Activated CD4-positive, alpha-beta T cell treated with anti-CD3 and anti-CD28 coated beads, Interleukin-2, amount 50 U/mL, for 16 hours (primary cell): ENCODE measurements at places on chromosomes 6 and 20.

DNA sequence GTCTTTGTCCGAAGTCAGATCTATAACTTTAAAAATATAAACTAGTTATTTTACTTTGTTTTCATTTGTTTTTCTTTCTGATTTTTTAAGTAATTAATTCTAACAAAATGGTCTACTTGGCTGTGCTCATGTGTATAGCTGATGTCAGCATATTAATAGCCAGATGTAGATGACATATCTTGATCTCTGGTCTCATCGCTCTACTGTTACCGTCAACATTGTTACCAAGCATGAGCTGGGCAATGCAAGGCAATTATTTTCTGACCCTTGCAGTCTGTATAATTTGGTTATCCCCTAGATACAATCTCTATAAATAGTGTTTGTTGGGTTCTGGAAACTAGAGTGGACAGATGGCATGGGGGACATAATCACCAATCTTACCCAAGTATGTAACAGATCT is 151.6 kb upstream of the PTPRK start:
- DNase-seq, result no peak

DNA sequence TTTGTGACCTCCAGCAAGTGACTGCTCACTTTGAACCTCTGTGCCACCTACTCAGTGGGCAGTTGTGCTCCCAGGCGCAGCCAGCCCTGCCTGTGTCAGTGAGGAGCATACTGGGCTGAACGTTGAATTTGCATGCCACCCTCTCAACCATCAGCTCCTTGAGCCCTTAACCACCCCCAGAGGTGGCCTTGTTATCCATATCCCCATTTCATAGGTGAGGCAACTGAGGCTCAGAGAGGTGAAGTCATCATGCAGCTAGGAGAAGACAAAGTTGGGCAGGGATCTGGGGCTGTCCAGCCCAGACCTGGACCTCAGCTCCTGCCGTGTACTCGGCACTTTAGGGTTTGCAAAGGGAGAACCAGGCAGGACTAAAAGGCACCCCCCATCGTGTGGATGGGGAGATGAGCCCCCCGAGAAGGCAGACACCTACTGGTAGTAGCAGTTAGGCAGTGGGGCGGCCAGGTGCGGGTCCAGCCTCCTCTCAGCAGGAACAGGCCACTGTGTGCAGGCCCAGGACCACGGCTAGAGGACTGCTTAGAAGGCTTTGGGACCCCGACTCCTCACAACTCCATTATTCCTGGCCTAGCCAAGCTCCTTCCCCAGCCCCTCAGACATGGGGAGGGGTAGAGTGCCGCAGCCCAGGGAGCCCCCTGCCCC is 100.8 kb upstream of the MYL9 start:
- no peak for DNase-seq

- DNase-seq, result no peak
Measured at GRCh38 chr6:72476051-72476450, 145.8 kb upstream of the KCNQ5 start.

DNA sequence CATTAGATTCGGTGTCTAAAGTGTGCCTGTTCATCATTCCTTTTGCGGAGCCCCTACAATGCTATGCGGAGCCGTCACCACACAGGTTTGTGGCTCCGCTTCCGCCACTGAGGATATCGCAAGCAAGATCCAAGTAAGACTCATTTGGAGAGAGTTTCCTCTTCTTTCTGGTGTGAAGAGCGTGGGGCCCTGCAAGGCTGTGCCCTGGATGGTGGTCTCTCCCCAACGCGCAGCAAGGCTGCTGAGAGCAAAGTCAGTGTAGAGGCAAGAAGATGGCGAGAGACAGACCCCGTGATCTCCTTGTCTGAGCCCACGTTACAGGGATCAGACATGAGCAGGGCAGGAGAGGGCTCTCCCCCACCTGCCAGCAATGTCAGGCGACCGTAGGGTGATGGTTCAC is 96.3 kb upstream of the AFDN start:
- DNase-seq, result no peak

DNA sequence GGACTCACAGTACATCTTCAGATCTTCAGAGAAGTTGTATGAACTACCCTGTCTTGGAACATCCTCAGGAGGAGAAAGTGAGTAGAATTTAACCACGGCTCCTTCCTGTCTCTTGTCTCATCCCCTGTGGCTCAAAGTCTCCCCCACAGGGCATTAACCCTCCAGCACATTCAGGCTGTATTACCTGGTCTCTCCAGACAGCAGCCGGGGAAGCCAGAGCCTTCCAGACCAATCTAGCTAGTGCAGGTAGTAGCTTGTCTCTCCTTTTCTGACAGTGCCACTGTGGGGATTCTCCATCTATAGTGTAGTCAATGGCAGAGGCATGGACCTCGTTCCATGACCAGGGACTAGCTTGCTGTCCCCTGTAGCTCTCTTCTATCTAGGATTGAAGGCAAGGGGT is 16.9 kb upstream of the ELMO2 start:
- no peak for DNase-seq

DNA sequence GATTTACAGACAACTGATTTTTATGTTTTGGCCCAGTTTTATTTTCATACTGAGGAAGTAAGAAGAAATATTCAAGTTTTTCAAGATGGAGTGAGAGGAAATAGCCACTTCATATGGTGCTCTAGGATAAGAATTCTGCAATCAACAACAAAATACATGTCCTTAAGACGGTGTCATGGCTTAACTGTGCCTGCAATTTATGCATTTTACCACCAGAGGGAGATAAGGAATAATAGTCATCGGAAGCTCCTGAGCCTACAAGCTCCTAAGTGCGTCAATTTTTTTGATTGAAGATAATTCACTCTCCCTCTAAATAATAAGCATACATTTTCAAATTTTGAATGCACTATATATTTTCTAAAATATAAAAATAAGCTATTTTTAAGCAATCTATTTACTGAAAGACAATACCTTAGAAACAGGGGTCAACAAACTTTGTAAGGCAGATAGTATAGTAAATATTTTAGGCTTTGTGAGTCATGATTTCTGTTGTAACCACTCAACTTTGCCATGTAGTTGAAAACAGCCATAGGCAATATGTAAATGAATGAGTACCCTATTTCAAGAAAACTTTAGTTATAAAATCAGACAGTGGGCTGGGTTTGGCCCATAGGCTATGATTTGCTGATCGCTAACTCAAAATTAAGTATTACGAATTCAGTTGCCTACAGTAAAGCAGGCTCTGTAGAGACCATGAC is 230.9 kb upstream of the DTNBP1 start:
- DNase-seq, result peak; percentile 49

DNA sequence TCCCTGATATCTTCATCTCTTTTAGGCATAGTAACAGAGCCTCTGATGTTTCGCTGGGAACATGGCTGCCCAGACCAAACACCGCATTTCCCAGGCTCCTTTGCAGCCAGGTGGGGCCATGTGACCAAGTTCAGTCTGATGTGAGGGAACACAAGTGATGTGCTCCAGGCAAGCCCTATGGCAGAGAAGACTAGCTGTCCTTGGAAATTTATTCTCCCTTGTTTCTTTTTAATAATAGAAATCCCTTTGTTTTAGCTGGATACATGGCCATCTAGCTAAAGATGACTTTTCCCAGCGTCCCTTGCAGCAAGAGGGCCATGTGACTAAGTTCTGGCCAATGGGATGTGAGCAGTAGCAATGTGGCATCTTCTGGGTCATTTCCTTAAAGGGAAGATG is 30.8 kb downstream of the SLC2A10 start:
- no peak for DNase-seq

DNA sequence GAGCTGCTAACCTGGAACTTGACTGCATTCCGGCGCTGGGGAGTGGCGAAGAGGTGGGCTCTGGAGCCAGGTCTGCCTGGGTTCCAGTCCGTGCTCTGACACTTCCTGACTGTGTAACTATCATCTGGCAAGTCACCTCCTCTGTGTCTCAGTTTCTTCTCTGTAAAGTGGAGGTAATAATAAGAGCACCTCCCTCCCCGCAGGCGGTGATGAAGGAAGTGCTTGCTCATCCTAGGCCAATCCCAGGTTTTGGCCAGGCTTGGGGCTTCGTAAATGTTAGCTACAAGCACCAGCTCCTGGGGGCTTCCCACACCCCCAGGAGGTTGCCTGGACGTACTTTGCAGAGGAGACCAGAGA is 32.8 kb downstream of the SNAI1 start:
- DNase-seq, result no peak

DNA sequence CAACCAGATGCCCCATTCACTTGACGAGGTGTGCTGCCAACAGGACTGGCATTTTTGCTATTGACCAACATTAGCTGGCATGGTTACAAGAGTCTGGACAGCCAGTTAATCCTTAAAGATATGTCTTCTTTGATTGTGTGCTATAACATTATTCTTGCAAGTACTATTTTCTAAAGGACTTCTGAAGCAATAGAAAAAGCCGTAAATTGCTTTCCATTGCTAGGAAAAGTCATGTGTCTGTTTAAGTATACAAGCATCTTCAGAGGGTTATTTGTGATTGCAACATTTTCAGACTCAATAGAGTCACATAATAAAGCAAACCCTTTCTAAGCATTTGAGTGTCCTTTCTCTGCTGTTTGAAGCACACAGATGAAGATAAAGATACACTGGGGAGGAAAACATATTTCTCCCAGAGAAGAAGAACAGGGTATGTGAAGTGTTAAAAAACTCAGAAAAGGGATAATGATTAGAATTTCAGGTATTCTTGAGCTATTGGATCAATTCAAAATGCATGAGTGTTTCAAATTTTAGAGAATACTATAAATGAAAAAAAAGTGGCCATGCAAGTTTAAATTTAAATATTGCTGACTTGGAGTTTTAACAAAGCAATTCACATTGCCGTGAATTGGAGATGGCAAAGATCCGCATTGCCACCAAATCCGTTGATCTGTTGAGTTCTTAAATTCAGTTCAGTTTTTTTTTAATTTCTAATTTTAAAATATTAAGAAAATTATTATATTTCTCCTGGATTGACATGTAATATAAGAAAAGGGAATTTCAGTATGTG is 191.7 kb upstream of the MAP3K7 start:
- DNase-seq, result no peak

- no peak for DNase-seq
Measured at GRCh38 chr20:22387452-22387851, 196.9 kb downstream of the FOXA2 start.

DNA sequence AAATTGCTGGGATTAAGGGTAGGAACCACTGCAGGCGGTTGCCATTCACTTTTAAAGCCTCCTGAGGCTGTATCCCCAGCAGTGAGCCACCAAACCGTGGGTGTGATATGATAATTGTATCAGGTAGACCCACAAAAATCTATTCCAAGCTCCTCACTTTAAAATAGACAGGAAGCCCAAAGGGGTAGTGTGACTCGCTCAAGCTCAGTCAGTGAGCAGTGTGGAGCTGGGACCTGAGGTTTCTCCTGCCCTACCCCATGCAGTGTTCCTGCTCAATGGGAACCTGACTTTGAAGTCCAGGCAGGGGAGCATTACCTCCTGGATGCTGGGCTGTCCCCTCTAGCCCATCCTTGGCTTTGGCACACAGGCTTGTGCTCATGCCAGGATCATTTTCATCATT is 14.9 kb upstream of the MAPRE1 start:
- no peak for DNase-seq

DNA sequence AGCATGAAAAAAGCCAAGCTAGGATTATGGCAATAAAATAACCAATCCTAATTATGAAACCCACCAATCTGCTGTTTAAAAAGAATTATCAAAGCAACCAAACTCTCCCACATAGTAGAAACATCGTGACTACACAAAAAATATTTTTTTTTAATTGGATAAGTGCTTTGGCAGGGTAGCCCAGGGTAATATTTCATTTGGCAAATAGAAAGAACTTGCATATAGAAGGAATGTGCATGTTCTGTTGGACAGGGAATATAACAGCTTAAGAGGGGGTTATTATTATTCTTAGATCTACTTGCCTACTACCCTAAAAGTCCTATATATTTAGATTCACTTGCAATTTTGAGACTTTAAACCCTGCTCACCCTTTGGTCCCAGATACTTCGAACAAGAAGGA is 972 bp downstream of the GSTA3 start:
- no peak for DNase-seq

- DNase-seq, result no peak
Measured at GRCh38 chr6:145034664-145035063, 700.7 kb downstream of the EPM2A start.

- no peak for DNase-seq
Measured at GRCh38 chr20:63100174-63100925, 93.6 kb upstream of the BHLHE23 start.

GRCh38 chr6:134683783-134684422 is 266.0 kb downstream of the ALDH8A1 start:
- no peak for DNase-seq

GRCh38 chr6:56806368-56806767 is 148.5 kb upstream of the BEND6 start:
- DNase-seq, result no peak

- DNase-seq, result no peak
Measured at GRCh38 chr6:31474871-31475286, 23.1 kb upstream of the MICB start.

DNA sequence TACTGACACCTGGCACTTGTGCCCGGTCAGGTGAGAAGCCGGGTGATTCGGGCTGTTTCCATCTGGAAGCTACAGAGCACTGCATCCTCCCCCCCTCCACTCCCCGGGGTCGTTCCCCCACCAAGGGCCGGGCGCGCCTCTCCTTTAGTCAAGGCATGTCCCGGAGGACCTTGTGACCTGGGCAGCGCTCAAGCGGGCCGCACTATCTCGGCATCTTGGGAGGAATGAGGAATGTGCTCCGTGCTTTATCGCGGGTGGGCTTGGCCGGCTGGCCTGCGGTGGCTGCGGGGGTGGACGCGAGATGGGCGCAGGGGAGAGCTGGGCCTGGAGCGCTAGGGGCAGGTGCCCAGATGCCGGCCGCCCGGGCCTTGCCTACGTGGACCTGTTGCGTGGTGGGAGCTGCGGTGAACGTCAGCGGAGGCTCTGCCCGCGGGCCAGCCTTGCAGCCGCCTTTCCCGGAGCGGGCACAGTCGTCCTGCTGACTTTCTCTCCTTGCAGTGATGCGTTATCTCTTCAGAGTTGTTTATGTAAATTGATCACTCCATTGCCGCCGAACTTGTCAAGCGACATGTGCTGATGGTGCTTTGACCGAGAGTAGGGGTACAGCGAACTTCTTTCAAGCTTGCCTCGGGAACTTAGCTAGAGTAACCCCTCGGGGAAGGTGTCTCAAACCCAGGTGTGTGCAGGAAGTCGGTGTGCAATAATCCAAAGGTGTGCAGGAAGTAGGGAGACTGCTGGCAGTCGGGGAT is 1.1 kb downstream of the LRRC1 start:
- no peak for DNase-seq
